ENCODE measurements at places on chromosomes 4 and X.

GRCh38 chrX:9352694-9353411 is 112.0 kb upstream of the TBL1X start:
- DNase-seq: no peak

DNA sequence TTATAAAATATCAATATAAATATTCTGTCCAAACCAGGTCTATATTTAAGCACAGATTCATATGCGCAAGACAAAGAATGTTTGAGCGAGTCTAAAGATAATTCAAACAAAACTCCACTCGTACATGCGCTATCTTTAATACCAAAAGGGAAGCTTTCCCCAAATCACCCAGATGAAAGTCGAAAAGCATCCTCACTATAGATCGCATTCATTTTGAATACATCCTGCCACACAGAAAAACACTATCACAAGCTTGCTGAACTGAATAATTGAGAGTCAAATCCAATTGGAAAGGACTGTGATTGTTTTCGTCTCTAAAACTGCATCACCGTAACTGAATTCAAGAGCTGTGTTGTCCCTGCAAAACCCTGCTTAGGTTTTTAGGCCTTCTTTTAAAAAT is 685 bp downstream of the TASL start:
- no peak for DNase-seq

DNA sequence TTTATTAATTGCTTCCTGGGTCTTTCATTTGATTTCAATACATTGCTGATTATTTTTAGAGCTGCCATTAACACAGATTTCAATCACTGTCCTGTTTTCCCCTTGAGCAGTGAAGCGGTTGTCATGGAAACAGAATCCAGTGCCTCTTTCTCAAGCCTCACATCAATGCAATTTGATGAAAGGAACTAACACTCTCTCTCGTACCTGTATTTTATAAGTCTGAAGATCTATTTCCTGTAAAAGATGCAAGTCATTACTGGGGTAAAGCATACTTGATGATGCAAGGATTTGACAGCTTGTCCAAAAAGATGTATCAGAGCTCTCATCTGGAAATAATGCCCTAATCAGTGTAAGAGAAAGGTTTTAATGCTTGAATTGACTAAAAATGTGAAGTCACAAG is 17.9 kb upstream of the GASK1B start:
- DNase-seq: no peak

DNA sequence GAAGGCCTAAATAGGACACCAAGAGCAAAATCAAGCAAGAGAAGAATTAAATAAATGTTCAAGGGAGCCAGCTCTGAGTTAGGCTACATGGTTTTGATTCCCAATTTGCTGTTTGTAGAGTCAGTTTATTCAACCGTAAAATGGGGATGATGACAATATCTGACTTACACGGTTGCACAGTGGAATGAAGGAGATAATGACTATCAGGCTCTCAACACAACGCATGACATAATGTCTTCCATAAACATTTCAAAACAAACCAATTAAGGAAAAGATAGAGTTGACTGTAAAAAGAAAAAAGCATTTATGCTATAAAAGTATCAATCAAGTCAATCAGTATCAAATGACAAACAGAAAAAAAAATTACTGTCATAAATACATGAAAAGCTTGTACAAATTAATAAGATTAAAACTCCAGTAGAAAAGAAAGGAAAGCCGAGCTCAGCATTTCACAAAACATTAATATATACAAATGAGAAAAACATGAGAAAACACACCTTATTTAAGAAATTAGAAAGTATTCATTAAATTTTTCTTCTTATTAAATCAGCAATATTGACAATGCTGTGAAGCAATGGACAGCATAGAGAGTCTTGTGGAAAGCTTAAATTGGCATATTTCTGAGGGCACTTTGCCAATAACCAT is 179.0 kb downstream of the SCFD2 start:
- DNase-seq: no peak

GRCh38 chrX:153551135-153551534 is 33.7 kb downstream of the ATP2B3 start:
- no peak for DNase-seq

DNA sequence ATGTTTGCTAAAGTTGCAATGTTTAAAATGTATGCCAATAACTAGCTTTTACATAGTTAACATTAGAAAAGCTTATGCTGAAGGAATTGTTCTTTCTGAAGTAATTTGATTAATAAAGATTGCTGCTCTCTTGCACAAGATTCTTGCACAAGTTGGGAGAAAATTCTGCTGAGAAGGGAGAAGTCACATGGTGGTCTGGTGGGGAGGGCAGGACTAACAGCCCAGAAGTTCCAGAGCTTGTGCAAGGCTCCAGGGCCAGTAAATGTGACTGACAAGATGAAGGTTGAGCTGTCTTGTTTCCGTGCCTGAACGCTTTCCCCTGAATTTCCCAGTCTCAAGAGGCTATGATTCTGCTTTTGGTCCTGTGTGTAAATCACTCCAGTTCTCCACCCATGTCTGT is 112.9 kb upstream of the VCX start:
- DNase-seq: no peak

GRCh38 chr4:107989162-107989536 is 540 bp upstream of the HADH start:
- DNase-seq: no peak

DNA sequence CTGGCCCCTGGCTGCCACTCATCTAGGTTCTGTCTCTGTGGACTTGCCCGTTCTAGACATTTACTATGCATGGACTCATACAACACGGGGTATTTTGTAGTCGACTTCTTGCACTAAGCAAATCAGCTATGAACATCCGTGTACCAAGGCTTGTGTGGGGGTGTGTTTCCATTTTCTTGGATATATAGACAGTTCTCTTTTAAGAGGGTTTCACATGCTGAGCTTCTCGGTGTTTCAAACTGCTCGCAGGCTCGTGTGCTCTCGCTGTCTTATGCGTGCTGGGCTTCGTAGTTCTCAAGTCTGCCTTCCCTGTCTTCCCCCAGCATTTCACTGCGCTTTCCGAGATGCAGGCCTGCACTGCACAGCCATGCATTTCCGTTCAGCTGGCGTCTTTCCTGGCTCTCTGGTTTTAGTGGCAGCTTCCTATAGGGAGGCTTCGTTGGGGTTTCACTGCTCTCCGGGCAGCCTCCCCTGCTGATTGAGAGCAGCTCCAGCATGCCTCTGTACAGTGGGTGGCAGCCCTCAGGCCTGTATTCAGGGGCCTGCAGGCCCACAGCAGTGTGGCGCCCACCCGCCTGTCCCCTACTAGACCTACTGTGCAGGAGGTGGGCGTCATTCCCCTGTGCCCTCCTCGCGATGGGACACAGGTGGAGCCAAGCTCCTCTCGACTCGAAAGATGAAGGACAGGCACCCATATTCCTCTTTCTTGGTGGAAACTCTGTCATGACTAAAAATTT is 27.6 kb downstream of the ZBTB49 start:
- DNase-seq: no peak

DNA sequence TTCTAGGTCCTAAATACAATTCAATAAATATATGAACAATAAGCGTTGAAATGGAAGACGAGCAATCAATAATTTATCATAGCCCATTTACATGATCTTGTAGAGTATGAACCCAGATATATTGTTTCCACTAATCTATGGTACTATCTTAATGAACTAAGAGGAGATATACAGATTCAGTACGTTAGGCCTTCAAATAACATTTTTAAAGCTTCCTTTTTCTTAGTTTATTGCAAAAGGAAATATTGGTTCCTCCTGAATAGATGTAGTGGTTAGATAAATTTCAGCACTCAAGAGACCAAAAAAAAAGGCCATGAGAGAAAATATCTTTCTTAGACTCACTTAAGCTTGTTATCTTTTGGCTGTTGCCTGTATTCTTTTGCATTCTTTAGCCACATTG is 147.5 kb upstream of the PITX2 start:
- no peak for DNase-seq

DNA sequence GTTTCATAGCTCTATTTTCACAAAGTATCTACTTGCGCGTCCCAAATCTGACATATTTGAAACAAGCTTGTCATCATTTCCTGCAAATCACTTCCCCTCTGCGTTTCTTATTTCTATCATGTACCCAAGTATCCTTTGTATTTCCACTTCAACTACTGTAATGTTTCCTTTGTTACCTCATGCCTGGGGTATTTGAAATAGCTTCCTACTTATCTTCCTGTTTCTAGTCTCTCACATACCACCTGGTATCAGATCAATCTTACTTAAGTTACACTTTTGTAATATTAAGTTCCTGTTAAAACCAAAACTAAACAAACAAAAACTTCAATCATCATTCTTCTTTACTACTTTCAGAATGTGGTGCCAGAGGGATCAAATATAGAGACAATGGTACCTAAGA is 93.6 kb upstream of the SMAD1 start:
- DNase-seq: no peak

DNA sequence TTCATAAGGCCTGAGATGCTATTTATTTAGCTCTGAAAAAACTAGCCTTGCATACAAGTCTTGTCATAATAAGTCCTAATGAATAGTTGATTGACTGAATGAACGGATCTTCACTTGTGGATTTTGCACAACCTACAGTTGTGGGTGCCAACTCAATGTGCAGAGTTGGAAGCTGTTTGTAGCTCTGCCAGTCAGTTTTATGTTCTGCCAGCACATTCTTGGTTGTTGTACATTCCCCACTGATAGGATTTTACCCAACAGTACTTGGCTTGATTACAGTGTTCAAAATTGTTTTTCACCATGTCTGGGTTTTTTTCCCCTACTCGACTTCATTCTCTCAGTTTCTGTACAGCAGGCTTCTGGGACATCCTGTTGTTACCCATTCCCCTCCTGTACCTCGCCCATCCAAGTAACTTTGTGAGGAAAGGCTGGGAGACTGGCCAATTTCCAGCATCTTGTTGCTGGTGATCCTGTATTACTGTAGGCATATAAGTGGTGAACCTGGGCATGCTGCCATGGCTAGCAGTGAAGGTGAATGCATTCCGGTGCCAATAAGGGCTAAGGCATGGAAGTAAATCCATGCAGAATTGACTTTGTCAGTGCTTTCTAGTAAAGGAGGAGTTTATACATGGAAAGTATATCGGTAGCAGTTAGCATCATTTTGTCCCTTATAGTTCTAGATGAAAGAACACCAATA is 22.8 kb downstream of the IL1RAPL1 start:
- no peak for DNase-seq

- no peak for DNase-seq
These were observed 509.0 kb downstream of the KLHL13 start for GRCh38 chrX:117607561-117607960.

DNA sequence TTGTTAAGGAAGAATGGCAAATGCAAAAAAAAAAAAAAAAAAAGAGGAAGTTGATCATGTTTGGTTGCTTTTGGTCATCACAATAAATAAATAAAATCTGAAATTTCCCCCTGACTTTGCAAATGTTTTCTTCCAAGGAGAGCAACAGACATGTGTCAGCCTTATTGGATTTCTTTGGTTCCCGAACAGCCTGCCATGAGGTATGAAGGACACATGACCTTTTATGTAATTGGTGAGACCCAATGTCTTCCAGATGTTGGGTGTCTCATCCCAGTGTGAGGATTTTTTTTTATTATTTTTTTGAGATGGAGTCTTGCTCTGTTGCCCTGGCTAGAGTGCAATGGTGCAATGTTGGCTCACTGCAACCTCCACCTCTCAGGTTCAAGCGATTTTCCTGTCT is 24.6 kb upstream of the CD99 start:
- no peak for DNase-seq

GRCh38 chrX:2897311-2897689 is 31.8 kb downstream of the ARSD start:
- no peak for DNase-seq

- DNase-seq: peak; percentile 91
These were observed 83.1 kb downstream of the RELL1 start for GRCh38 chr4:37603070-37603468.

- peak; percentile 39 for DNase-seq
These were observed 1.4 kb downstream of the NDNF start for GRCh38 chr4:121070696-121071639.

DNA sequence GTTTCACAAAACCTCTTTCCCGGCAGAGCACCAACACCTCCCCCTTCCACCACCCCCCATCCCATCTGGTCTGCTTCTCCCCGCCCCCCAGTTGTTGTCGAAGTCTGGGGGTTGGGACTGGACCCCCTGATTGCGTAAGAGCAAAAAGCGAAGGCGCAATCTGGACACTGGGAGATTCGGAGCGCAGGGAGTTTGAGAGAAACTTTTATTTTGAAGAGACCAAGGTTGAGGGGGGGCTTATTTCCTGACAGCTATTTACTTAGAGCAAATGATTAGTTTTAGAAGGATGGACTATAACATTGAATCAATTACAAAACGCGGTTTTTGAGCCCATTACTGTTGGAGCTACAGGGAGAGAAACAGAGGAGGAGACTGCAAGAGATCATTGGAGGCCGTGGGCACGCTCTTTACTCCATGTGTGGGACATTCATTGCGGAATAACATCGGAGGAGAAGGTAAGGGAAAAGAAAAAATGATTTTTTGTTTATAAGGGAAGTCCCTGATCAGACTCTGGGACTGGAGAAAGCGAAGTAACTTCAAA is at the start of gene PDGFRA:
PDGFRA (plus strand) TSS at position 333 of the 541 bp plus-strand sequence. CDS start 29,476 bp downstream, outside the sequence.
- peak; percentile 23 for DNase-seq

GRCh38 chr4:125070861-125071260 is 243.9 kb upstream of the FAT4 start:
- no peak for DNase-seq

DNA sequence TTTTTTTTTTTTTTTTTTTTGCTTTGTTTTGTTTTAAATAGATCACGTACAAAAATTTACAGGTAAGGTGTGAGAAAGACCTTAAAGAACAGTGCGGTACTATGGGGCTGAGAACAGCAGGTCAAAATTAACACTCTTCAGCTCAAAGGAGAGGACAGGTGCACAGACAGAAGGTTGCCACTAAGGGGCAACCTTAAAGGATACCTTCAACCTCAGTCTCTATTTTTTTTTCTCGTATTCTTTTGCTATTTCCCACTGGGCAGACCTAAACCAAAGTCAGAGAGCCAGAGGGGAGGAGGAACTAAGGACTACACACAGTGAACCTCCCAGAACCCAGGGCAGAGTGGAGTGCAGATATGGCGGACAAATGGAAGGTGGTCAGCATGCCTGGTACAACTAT is 1984.3 kb upstream of the IGFBP7 start:
- peak; percentile 43 for DNase-seq

DNA sequence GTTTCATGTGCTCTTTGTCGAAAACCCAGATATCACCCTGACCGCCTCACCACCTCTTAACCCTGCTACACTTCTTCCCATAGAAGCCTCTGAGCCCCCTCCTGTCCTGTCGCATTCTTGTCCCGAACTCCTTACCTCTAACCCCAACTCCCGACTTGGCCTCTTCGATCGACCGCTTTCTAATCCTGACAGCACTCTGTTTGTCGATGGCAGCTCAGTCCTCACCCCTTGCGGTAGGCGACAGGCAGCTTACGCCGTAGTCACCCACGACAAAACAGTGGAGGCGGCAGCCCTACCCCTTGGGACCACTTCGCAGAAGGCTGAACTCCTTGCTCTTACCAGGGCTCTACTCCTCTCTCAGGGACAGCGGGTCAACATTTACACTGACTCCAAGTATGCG is 961.7 kb downstream of the RPA4 start:
- no peak for DNase-seq

- no peak for DNase-seq
These were observed 10.2 kb upstream of the KIAA0232 start for GRCh38 chr4:6772223-6772928.
